ENCODE measurements at places on chromosomes 13 and 19. TPM values are rescaled to one million over a fixed set of nuclear protein-coding genes. Genes with fewer than 3 reads are reported as not detected.

BRCA2 gene
- polyA plus RNA-seq: 3.0 TPM

FSD1 gene
- 3.0 TPM for polyA plus RNA-seq

ANKRD24 gene
- 0.12 TPM for polyA plus RNA-seq

GFY gene
- not detected for polyA plus RNA-seq

DNA sequence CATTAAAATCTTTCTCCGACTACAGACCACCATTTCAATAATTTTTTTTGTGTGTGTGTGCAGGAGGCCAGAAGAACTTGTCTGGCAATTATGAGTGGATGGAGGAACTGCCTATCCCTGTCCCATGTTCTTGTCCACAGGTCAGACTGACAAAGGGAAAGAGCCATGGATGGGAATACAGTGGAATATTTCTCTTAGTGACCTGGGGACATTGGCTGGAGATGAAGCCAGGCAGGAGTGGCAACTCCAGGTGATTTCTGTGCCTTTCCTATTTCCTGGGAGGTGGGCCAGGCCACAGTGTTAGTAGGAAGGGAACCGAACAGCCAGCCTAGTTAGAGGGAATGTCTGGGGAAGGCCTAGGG, 3.7 kb downstream of the PSG9 start:
- DNase-seq: no peak

GRCh38 chr19:40466219-40466984, 399 bp upstream of the SPTBN4 start:
- no peak for DNase-seq

All from mammary epithelial cell (primary cell).